ENCODE measurements at places on chromosomes 1 and 21.

GRCh38 chr1:72623299-72623708 lies 341.0 kb upstream of the NEGR1 start:
- DNase-seq = peak; percentile 16

- no peak for DNase-seq
These were observed 17.2 kb upstream of the CXADR start for GRCh38 chr21:17495680-17496079.

- DNase-seq = no peak
These were observed 126.3 kb downstream of the HIVEP3 start for GRCh38 chr1:41792485-41792770.

- no peak for DNase-seq
These were observed 119.8 kb downstream of the RNF220 start for GRCh38 chr1:44524655-44525500.

DNA sequence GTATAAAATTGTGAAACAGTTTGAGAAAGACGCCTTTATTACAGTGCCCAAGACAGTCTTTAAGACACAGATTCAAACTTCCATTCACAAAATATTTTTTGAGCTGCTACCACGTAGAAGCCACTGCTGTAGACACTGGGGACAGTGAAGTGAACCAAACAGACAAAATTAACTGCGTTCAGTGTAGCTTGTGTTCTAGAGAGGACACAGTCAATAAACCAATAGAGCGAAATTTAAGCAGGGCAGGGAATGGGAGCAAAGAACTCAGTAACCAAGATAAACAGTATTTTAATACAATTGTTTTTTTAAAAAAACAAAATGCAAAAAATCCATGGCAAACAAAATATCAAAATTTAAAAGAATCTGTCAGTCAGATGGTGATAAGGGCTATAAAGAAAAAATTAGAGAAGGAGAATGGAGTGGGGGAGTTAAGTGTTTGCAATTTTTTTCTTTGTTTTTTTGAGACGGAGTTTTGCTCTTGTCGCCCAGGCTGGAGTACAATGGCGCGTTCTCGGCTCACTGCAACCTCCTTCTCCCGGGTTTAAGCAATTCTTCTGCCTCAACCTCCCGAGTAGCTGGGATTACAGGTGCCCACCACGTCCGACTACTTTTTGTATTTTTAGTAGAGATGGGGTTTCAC lies 719 bp upstream of the PARS2 start:
- DNase-seq = no peak

DNA sequence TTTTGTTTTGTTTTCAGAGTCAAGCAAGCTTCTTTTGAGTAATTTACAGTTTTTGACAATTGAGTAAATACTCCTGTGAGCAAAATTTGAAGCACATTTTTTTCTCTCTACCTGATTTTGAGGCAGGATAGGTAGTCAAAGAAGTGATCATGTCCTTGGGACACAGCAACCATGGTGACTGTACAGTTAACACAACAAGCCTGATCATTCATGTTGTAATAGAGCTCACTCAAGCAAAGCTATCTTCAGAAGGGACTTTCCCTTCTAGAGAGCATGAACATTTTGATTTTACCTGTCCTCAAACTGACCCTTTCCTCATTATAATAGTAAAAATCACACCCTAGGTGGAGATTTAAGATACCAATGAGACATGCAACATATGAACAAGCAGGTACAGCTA lies 126.5 kb upstream of the KCNK1 start:
- DNase-seq = no peak

DNA sequence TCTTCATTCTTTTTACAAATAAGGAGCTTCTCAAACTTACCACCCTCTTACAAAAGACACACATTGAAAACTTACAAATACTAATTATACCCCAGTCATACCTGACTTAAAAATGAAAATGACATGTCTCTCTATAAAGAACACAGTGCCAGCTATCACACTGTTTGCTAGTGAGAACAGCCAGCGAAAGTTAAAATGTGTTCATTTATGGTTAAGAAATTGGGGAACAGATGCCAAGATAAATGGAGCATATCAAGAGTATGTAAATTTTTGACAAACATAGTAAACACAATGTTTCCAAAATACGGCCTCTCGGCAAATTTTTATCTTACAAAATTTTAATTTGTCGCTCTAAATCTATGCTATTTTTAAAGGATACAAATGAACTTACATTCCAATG lies 1422.9 kb downstream of the KCNT2 start:
- DNase-seq = no peak

- no peak for DNase-seq
These were observed 6.0 kb downstream of the FNBP1L start for GRCh38 chr1:93453911-93454310.

- DNase-seq = no peak
These were observed 308.0 kb downstream of the CAMTA1 start for GRCh38 chr1:7093297-7093696.

- no peak for DNase-seq
These were observed 505.8 kb downstream of the PLPP3 start for GRCh38 chr1:56073614-56074006.

- no peak for DNase-seq
These were observed 226.5 kb downstream of the HMCN1 start for GRCh38 chr1:185960422-185961321.

DNA sequence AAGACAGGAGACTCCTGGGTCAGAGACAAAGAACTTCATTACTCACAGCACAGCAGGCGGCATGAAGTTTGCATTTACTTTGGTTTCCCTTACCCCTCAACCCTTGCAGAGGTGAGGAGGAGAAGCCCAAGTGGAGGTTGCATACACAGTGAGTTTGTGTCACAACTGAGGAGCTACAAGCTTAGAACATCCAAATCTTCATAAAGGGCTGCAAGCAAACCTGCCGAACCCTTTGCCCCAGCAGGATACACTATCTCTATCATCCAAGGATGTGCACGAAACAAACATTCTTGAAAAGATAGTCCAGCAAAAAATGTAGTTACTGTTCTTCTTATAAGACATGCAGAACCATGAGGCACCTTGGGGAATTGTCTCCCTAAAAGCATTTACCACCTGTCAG lies 493.5 kb downstream of the SETD4 start:
- no peak for DNase-seq

GRCh38 chr1:205294175-205294917 lies 27.2 kb downstream of the NUAK2 start:
- no peak for DNase-seq

GRCh38 chr1:56922070-56922469 lies 43.7 kb downstream of the C8B start:
- DNase-seq = no peak

DNA sequence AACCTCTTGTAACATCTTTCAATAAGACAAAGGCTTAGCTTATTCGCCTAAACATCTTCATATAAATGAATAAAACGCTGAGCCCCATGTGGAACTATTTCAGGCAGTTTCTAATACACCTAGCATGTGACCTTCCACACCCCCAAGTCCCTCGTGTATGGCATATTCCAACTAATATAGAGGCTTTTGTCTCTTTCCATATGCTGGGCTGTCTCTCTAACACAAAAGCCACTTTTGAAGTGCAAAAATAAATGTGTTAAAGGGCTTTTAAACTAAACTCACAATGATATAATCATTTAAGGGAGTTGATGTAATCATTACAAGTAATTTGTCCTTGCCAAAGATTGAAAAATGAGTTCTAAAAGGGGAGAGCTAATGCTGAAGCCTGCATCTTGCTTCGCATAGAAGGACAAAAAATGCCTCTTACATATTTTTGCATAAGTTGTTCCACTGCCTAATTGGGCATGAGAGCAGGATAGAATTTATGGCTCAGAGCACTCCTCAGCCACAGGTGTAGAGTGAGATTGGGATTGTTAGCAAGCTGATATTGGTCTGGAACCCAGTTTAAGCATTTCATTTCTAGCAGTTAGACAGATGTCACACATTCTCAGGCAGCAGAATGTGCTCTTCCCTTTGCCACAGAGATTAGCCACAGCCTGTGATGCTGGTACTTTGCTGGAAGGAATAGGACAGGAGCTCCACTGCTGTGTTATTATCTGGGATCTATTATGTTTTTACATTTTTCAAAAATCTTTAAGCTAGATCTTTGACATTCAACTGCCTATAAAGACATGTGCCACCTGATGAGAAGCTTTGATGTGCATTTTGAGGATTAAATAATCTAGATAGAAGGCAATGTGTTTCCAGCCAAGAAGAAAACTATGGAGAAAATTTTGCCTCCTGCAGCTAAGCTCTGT lies 1044.4 kb downstream of the ADGRL2 start:
- no peak for DNase-seq

DNA sequence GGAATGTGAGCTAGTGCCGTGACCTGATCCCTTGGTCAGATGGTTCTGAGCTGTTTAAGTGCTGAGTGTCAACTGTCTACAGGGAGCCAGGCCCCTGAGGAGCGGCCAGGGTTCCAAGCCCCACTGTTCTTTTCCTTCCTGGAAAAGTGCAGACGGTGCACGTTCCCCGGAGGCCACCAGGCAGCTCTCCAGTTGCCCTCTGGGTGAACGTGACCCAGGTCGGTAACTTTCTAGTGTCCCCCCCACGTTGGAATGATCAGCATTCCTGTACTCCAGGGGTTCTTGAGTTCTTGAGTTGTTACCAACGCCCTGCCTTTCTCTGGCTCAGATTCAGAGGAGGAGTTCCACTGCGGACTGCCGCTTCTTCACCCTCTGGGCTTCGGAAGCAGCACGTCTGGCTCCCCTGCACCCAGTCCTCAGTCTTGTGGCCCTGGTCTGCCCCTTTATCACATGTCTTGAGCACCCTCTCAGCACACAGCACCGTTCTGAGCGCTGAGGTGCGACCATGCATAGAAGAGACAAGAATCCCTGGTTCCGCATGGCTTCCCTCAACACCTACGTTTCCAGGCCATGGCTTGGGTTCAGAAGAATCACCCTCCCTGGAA lies 131.5 kb downstream of the DHRS3 start:
- no peak for DNase-seq

DNA sequence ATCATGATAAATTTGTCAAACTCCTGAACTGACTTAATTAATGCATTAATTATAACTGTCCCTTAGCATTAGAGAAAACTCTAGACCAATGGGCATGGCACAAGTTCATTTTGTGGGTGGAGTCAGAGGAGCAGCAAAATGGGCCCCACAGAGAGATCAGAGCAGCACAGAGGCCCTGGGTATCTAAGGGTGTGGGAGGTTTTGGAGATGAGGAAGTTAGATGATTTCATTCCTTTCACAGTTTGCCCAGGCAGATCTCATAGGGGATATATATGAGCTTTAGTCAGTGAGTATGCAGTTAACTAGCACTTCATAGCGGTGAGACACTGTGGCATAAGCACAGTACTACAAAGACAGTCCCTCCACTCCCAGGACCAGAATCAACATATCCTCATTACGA lies 117.3 kb downstream of the MAB21L3 start:
- DNase-seq = no peak

- no peak for DNase-seq
These were observed 83.4 kb downstream of the MDM4 start for GRCh38 chr1:204599596-204599995.

DNA sequence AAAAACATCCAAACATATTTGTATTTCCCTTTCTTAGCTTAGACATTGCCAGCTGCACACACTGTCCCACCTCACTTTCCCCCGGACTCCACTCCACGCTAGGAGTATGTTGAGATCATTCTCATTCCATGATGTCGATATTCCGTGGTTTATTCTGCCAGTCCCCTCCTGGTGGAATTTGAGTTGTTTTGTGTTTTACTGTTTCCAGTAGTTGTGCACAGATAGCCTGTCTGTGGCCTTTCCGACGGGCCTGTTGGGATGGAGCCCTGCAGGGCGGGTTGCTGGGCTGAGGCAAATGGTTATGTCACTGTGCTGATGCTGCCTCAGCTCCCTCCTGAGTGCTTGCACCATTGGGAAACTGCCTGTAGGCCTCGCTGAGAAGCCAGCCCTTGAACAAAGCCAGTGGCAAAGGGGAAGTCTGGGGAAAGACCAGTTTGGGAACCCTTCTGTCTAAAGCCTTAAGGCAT lies 12.8 kb downstream of the TRAPPC10 start:
- DNase-seq = no peak
